ENCODE measurements at places on chromosomes 2 and 18.

DNA sequence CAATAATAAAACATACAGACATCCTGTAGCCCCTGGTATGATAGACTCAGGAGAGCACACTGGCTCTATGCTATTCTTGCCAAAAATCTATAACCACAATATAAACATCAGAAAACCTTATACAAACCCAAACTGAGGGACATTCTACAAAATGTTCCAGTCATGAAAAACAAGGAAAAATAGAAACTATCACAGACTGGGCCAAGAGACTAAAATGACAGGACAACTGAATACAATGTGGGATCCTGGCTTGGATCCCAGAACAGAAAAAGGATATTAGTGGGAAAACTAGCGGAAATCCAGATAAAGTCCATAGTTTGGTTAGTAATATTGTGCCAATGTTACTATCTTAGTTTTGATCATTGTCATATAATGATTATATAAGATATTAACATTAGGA lies 29.6 kb upstream of the EPAS1 start:
- no peak for DNase-seq

- DNase-seq, result no peak
Measured at GRCh38 chr2:21519821-21520220, 396.1 kb downstream of the TDRD15 start.

DNA sequence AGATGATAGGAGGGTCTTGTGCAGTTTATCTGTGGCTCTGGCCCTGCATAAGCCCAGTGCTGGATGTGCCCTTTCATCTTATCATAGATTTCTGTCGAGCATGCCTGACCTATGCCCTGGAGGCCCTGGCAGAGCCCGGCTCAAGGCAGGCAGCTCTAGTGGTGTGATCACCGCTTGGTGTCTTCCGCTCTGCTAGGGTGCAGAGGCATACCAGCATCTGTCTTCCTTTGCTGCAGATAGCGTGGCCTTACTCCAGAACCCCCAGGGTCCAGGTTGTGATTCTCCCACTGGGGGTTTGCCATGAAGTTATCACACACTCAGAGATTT lies 13.7 kb upstream of the TRAF3IP1 start:
- no peak for DNase-seq

- DNase-seq, result no peak
Measured at GRCh38 chr2:158205215-158205614, 103.5 kb downstream of the UPP2 start.

- no peak for DNase-seq
Measured at GRCh38 chr2:55604027-55604565, 13.3 kb downstream of the PPP4R3B start.
